ENCODE measurements at places on chromosomes 12 and 14.

GRCh38 chr12:122138616-122139015, 35.4 kb downstream of the IL31 start:
- no peak for DNase-seq

- no peak for DNase-seq
Measured at GRCh38 chr12:67367843-67368242, 98.7 kb downstream of the CAND1 start.

- DNase-seq = no peak
Measured at GRCh38 chr12:72072592-72073212, 134.1 kb downstream of the TPH2 start.

DNA sequence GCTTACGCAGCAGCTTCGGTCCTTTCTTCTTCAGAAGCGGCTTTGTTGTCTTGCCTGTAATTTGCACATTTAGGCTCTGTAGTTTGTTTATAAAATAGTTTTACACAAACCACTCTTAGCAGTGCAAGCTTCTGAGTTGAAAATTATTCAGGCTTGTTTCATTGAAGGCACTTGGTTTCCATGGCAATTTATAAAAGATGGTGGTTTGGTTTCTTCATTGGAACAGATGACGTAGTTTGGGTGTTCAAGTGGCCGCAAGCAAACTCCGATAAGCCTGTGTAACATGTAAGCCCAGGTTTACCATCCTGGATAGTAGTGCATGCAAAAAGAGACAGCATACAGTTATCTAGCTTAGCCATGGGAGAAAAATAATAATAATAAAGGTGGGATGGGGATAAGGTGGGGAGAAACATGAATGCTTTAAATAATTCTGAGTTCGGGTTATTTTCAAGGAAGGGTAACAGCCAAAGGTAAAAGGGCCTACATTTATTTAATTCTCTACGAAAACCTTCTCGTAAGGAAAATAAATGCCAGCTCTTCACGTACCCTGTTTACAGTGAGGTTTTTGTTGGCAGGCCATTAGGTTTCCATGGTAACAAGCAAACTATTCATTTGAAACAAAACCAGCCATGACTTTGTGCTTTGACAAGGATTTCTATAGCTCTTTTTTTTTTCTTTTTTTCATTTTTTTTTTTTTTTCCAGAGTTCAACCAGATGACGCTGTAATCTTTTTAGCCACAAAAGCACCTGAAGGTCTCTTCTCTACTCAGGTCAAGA, 189.6 kb upstream of the RPL10L start:
- DNase-seq = no peak

DNA sequence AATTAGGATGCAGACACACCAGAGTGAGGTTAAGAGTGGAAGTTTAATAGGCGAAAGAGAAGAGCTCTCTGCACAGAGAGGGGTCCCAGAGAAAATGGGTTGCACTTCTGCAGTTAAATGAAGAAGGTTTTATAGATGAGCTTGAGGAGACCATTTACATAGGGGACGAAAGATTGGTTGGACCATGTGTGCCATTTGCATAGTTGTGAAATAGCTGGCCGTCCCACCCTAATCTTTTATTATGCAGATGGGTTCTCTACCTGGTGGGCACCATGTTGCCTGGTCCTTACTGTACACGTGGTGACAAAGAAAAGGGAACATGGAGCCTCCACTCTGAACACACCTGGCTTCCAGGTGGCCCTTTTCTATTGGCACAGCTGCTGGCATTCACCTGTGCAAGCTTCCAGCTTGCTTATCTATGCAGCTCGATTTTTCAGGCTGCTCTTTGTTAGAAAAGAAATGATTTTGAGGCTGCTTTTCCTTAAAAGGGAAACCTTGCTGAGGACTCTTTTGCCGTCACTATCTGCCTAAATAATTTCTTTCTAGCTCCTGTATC, 67.1 kb upstream of the SRSF5 start:
- DNase-seq = no peak

GRCh38 chr14:54465654-54466053, 23.1 kb downstream of the GMFB start:
- no peak for DNase-seq

DNA sequence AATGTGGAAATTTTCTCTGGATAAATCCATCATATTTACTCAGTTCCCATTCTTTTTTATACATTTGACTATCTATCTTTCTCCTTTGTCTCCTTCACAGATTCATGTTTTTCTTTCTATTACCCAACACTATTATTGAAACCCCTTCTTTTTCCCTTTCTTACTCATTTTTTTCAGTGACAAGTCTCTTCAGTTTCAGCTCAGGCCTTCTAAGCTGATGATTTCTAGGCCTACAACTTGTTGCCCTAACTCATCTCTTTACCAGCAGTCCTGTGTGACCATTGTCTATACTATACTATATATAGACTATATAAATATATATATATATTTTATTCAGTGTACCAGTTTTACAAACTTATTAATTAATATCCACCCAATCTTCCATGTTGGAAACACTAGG, 31.8 kb downstream of the SLC16A7 start:
- DNase-seq = no peak

- no peak for DNase-seq
Measured at GRCh38 chr12:91100906-91101305, 10.4 kb downstream of the LUM start.

GRCh38 chr12:66270613-66271012, 31.7 kb upstream of the HELB start:
- DNase-seq = no peak

DNA sequence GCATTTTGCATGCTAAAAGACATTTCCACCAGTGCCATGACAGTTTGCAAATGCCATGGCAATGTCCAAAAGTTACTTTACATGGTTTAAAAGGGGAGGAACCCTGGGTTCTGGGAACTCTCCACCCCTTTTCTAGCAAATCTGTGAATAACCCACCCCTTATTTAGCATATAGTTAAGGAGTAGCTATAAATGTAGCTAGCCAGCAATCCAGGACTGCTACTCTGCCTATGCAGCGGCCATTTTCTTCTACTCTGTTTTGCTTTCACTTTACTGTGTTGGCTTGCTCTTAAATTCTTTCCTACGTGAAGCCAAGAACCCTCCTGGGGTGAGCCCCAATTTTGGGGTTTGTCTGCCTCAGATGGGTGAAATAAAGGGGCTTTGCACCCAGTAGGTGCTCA, 141.0 kb downstream of the PTPN11 start:
- DNase-seq = no peak

- no peak for DNase-seq
Measured at GRCh38 chr12:108131657-108132126, 2.6 kb downstream of the WSCD2 start.

- DNase-seq = no peak
Measured at GRCh38 chr14:90495357-90496276, 98.8 kb downstream of the CALM1 start.

GRCh38 chr12:22043943-22044342, 2.1 kb upstream of the CMAS start:
- DNase-seq = no peak

- DNase-seq = no peak
Measured at GRCh38 chr14:30882431-30882830, 8.1 kb downstream of the COCH start.

GRCh38 chr12:108523365-108523764, 8.3 kb downstream of the FICD start:
- no peak for DNase-seq

DNA sequence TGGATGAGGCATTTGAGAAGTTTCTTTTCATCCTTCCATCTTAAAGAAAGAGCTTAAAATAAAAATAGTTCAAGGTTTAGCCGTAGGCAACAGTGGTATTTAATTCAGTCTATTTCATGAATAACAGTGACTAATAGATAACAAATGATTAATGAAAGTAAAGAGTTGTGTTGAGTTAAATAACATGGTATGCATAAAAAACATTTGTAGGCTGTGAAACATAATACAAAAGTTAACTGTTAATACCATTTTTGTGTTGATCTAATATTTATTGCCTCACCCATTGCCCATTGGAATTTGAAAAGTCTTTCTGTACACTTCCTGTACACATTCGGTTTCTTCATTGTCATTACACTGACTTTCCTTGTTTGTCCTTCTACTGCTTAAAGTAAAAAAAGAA, 108.6 kb upstream of the PDE3A start:
- DNase-seq = no peak

DNA sequence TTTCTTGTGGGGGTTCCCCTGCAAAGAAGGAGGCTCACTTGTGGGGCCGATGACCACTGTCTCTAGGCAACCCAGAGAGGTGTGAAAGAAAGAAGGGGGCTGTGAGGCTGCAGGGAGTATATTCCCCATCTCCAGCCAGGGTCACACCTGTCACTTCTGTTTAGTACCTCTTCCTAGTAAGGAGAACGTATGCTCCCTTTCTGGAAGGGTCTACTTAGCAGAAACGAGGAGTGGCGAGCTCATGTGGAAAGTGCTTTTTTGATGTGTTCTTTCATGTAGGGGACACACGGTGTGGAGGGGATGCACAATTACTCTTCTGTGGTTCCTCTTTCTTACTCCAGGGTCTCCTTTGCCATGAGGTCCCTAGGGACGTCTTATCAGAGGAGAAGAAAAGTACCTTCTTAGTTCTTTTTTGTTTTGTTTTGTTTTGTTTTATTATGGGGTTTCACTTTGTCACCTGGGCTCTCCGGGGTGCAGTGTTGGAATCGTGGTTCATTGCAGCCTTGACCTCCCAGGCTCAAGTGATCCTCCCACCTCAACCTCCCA, 58.3 kb downstream of the PRKCH start:
- DNase-seq = no peak

DNA sequence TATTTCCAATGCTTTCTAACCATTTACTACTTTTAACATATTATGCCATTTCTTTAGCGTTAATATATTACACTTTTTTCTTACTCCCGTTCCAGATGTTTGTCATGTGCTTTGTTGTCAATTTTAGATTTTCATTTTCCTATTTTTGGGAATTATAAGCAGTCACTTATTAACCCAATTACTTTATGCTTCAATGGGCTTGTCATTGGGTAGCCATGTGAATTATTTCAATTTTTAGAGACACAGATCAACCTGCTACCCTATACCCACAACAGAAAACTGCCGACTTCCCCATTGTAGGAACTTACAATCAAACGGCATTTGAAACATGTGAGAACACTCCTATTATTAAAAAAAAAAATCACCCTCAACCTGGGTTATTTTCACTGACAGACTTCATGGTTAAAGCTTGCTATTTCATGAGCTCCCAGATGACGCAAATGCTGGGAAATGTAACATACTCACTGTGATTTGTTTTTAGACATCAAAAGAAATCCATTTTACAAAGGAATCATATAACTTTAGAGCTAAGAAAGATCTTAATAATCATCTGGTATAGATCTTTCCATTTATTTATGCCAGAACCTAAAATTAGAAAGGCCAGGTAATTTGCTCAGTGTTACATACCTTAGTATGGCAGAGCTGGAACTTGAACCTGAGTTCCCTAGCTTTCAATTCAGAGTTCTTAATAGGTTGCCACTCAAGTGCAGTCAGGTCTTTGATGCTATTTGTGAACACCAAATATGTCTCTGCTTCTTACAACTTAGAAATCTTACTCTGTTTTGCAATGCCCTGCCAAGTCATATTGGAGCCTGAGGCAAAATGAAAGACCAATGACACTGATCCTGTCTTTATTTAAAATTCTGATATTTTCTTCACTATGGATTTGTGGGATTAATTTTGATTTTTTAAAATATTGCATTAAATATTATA, 340.4 kb downstream of the RAD51B start:
- DNase-seq = no peak

GRCh38 chr14:74653386-74654138, 41.5 kb upstream of the LTBP2 start:
- DNase-seq = no peak

DNA sequence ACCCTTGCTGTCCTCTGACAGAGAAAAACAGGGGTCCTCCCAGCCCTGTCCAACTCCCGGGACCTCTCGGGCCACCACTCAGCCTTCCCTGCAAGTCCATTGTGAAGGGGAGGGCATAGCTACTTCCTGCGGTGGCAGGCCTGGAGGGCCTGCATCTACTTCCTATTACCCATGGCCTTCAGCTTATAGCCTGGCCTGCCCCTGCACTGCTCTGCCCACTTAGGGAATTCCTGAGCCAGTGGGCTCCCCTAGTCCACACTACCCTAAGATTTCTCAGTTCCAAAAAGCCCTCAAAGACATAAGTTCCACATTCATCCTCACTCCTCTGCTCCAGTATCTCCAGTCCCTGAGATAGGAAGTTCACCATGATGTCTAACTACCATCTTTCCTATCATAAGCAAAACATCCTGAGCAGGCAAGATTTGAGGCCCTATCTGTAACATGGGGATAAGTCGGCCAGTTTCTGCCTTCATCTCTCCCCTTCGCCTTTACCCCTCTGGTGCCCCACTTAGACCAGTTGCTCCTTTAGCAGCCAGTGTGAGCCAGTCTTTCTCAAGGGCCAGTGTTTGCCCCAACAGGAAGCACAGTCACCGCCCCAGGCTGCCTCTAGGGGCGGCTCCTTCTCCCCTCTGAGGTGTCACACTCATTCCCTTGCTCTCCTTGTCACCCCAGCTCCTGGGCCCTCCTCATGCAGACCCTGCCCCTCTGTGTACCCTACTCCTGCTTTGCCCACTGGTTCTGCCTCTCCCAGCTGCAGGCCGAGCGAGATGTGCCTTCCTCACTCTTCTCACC, 10.9 kb downstream of the HDAC7 start:
- no peak for DNase-seq

GRCh38 chr12:31016057-31016456, 57.6 kb upstream of the DDX11 start:
- no peak for DNase-seq

DNA sequence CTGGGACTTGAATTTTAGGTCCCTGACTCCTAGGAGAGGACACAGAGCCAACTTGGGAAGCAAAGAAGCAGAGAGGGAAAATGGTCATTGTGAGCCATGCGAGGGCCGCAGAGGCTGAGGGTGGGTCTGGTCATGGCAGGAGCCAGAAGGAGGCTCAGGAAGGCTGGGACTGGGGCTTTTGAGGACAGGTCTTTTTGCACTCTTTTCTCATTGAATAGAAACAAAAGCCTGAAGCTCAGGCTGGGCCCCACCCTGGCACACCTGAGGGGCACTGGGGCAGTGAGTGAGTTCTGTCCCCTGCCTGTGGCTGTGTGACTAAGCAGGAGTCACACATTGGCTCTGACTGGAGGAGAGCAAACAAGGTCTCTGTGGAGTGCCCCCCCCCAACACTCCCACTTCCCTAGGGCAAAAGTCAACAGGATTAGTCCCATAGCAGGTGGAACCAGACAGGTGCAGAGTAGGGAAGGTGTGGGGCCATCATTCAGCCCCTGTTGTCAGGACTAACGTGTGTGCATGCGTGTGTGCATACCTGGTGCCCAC, 2.8 kb downstream of the KRT7 start:
- DNase-seq = no peak

- DNase-seq = no peak
Measured at GRCh38 chr14:20219033-20219432, 4.5 kb upstream of the OR11H6 start.

- DNase-seq = no peak
Measured at GRCh38 chr12:101763246-101763931, 24.1 kb upstream of the SYCP3 start.

- DNase-seq = no peak
Measured at GRCh38 chr12:10610188-10610587, 3.2 kb downstream of the MAGOHB start.

DNA sequence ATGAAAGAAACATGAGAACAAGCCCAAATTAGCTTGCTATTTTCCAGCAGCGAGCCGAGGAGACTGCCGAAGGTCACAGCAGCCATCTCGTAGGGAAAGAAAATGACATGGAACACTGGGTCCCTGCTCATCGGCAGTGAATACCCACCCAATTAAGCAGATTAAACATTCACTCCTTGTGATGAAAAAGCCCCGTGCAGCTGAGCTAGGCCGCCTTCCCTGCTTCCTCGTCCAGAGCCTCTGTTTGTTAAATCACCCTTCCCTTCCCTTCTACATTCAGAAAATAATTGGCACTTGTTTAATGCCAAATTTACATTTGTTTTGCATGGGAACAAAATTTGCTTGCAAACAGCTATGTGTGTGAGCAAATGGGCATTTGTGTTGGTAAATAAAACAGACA, 342.5 kb downstream of the RMST start:
- DNase-seq = no peak
